Astrocyte (in vitro differentiated cells and primary cell): ENCODE measurements at places on chromosomes 2 and 18. TPM values are rescaled to one million over a fixed set of nuclear protein-coding genes. Genes with fewer than 3 reads are reported as not detected.
A peak's percentile ranks its signal among the peaks of the same experiment; 100 is the strongest.

DNA sequence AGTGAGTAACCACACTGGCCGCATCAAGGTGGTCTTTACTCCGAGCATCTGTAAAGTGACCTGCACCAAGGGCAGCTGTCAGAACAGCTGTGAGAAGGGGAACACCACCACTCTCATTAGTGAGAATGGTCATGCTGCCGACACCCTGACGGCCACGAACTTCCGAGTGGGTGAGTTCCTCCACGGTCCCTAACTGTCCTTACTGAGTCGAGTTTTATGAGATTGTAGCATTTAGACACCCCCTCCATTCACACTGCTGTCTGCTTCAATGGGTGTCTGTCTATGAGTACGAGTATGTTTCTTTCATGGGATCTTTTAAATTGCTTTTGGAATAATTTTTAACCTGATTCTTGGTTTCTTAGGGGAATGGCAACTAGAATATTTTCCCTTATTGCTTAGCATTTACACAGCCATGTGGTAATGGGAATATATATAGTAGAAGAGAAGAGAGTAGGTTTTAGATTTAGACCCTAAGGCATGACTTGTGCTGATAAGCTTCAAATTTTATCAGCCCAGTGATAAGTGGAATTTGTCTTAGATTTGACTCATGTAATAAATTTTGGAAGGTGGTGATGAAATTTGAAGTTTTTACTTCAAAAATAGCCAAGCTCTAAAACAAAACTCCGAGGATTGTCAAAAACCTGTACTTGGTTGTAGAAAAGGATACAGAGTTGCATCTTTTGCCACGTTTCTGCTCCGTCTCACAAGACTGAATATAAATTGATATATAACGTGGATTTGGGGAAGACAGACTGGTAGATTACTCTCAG is 188.2 kb downstream of the LTBP1 start:
- no peaks in the 10 kb centered on the region for H3K27me3 ChIP-seq
- H3K27ac ChIP-seq = peak overlapping the region; percentile 89
- no peaks in the 10 kb centered on the region for H3K36me3 ChIP-seq
- H3K4me3 ChIP-seq = peak overlapping the region; percentile 90
- no peak for DNase-seq

DNA sequence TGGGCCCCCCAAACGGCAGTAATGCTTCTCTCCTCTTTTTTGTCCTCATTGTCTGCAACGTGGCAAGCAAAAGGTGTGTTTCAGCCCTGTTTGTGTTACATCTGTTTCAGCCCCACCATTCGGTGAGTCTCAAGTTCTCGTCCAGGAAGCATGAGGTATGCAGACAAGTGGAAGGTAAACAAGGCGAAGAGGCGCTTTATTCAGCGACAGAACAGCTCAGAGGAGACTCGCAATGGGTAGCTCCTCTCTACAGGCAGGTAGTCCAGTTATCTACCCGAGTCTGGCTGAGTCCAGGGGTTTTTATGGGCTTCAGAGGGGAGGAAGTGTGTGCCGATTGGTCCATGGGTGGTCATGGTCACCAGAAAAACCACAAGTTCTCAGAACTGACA is 733.4 kb upstream of the CDH7 start:
- H3K4me1 ChIP-seq = no peaks in the 10 kb centered on the region
- H3K27ac ChIP-seq = no peak overlapping the region

GRCh38 chr18:59001166-59001565 is 136.5 kb downstream of the ZNF532 start:
- H3K4me3 ChIP-seq = no peak overlapping the region
- peaks cover 39% of the 10 kb centered on the region for H3K4me1 ChIP-seq
- DNase-seq = no peak
- no peaks in the 10 kb centered on the region for H3K27me3 ChIP-seq
- no peak overlapping the region for H3K27ac ChIP-seq

GRCh38 chr18:75491361-75491760 is 63.9 kb upstream of the SMIM21 start:
- no peak overlapping the region for H3K27ac ChIP-seq
- H3K4me1 ChIP-seq = peaks cover 10% of the 10 kb centered on the region
- no peaks in the 10 kb centered on the region for H3K36me3 ChIP-seq
- DNase-seq = peak; percentile 56
- no peaks in the 10 kb centered on the region for H3K27me3 ChIP-seq

- no peak overlapping the region for H3K4me3 ChIP-seq
- H3K4me1 ChIP-seq = no peaks in the 10 kb centered on the region
- no peak for DNase-seq
- H3K27ac ChIP-seq = no peak overlapping the region
- H3K36me3 ChIP-seq = no peaks in the 10 kb centered on the region
These were observed 193.4 kb upstream of the HDAC4 start for GRCh38 chr2:239594019-239594771.

- H3K36me3 ChIP-seq = no peaks in the 10 kb centered on the region
- DNase-seq = no peak
- peaks cover 3% of the 10 kb centered on the region for H3K4me1 ChIP-seq
- H3K27me3 ChIP-seq = peaks cover 34% of the 10 kb centered on the region
- H3K4me3 ChIP-seq = no peak overlapping the region
These were observed 6.5 kb downstream of the NFATC1 start for GRCh38 chr18:79402209-79402576.

- peak; percentile 49 for DNase-seq
- H3K4me3 ChIP-seq = no peak overlapping the region
- H3K36me3 ChIP-seq = no peaks in the 10 kb centered on the region
- H3K27me3 ChIP-seq = no peaks in the 10 kb centered on the region
These were observed 84.6 kb downstream of the SLC66A3 start for GRCh38 chr2:11239666-11240462.

DNA sequence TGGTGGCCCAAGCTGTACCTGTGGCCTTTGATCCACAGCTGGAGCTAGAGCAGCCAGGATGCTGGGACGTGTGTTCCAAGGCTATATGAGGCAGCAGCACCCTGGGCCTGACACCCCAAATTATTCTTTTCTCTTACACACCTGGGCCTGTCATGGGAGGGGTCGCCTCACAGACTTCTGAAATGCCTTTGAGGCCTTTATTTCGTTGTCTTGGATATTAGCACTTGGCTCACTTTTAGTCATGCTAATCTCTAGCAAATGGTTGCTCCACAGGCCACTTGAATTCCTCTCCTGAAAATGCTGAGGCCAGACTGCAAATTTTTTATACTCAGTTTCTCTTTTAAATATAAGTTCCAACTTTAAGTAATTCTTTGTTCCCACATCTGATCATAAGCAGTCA is 22.0 kb upstream of the IL1R2 start:
- no peaks in the 10 kb centered on the region for H3K36me3 ChIP-seq
- no peak for DNase-seq
- H3K4me1 ChIP-seq = peaks cover 4% of the 10 kb centered on the region
- no peak overlapping the region for H3K4me3 ChIP-seq

GRCh38 chr2:5592916-5593315 is 99.3 kb upstream of the SOX11 start:
- no peak overlapping the region for H3K4me3 ChIP-seq
- H3K36me3 ChIP-seq = no peaks in the 10 kb centered on the region

DNA sequence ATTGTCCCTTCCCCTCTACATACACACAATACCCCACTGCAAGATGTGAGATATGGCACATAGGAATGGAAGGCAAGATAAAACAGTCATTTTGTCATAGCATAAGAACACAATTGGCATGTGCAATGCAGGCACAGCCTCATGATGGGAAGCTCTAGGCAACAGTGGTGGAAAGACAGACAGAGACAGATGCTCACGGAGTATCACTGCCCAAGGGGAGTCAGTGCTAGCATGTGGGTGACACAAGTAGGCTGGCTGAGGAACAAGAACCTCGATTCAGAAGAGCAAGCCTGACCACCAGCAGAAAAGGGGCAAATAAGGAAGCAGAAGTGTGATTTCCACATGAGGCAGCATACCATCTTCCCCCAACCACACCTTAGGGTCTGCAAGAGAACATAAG is 323.6 kb downstream of the PAX3 start:
- no peaks in the 10 kb centered on the region for H3K4me1 ChIP-seq
- H3K27me3 ChIP-seq = no peaks in the 10 kb centered on the region
- no peaks in the 10 kb centered on the region for H3K36me3 ChIP-seq
- no peak overlapping the region for H3K27ac ChIP-seq

GRCh38 chr2:241254904-241255351 is 60.5 kb downstream of the HDLBP start:
- no peak overlapping the region for H3K4me3 ChIP-seq
- H3K36me3 ChIP-seq = peaks cover 91% of the 10 kb centered on the region
- H3K27ac ChIP-seq = no peak overlapping the region
- H3K27me3 ChIP-seq = no peaks in the 10 kb centered on the region
- no peaks in the 10 kb centered on the region for H3K4me1 ChIP-seq

DNA sequence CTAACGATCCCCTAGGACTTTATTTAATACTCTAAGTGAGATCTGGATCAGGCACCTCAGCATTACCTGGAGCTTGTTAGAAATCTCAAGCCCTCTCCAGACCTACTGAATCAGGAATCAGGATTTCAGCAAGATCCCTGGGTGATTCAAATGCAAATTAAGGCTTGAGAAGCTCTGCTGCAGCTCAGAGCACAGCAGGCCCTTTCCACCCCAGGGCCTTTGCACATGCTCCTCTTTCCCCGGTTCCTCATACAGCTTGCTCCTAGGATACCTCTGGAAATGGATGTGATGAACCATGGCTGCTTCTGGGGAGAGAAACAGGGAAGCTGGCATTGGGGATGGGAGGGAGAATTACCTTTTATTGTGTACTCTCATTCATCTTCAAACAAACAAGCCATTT is 40.3 kb upstream of the MGAT4A start:
- H3K4me1 ChIP-seq = peaks cover 15% of the 10 kb centered on the region
- no peak overlapping the region for H3K4me3 ChIP-seq
- H3K36me3 ChIP-seq = no peaks in the 10 kb centered on the region
- H3K27ac ChIP-seq = no peak overlapping the region
- H3K27me3 ChIP-seq = peaks cover 2% of the 10 kb centered on the region

- H3K27ac ChIP-seq = no peak overlapping the region
- no peak for DNase-seq
- H3K36me3 ChIP-seq = no peaks in the 10 kb centered on the region
- no peak overlapping the region for H3K4me3 ChIP-seq
- peaks cover 3% of the 10 kb centered on the region for H3K4me1 ChIP-seq
These were observed 4.0 kb upstream of the SMYD5 start for GRCh38 chr2:73210019-73210418.

- H3K27me3 ChIP-seq = no peaks in the 10 kb centered on the region
- H3K27ac ChIP-seq = no peak overlapping the region
- H3K4me1 ChIP-seq = no peaks in the 10 kb centered on the region
These were observed 187.5 kb upstream of the MAP2 start for GRCh38 chr2:209236377-209236776.

GRCh38 chr2:44705876-44706480 is 235.5 kb upstream of the SIX3 start:
- peaks cover 4% of the 10 kb centered on the region for H3K4me1 ChIP-seq
- no peak overlapping the region for H3K27ac ChIP-seq
- H3K4me3 ChIP-seq = peak overlapping the region; percentile 27
- no peaks in the 10 kb centered on the region for H3K27me3 ChIP-seq

The LAMA3 gene
- total RNA-seq = 0.50 and 0.86 TPM in 2 replicates

The SDC1 gene
- total RNA-seq = 74.3 and 92.7 TPM in 2 replicates

The FSIP2 gene
- 0.77 and 0.86 TPM in 2 replicates for total RNA-seq

The RESP18 gene
- not detected in 2 replicates for total RNA-seq

The MRO gene
- 0.18 TPM in 1 of 2 replicates, not detected in the other for total RNA-seq

The FBXO48 gene
- total RNA-seq = 0.54 and 0.55 TPM in 2 replicates

The UBXN2A gene
- 19.9 and 22.2 TPM in 2 replicates for total RNA-seq
